ENCODE measurements at places on chromosomes 3 and 15.
A peak's percentile ranks its signal among the peaks of the same experiment; 100 is the strongest.

GRCh38 chr3:65432388-65433003, 606.2 kb downstream of the MAGI1 start:
- DNase-seq, result no peak

DNA sequence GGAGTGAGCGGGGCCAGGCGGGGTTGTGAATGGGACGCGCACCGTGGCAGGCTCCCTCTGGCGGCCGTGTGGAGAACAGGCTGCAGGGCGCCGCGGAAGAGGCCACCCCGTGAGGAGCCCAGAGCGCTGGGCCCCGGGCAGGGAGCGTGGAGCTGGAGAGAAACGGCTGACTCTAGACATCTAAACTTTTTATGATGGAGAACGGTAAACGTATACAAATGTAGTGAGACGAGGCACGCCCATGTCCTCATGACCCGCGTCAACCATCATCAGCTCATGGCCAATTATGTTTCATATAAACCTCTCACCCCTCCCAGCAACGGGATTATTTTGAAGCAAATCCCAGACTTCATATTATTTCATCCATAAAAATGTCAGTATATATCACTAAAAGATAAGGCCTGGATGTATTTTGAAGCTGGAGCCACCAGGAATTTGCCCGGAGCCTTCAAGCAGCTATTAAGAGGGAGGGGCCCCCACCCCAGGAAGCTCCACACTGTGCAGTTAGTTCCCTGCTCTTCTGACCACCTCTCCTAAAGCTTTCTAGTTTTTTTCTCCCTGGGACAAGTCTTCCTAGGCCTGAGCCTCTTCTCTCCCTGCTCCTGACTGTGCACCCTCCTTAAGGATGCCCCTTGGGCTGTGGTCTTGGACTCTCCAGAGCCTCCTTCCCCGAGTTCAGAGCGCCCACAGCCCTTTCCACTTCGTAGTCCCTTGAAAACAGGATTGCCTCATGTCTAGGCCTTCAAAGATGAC, 149.5 kb downstream of the SMAD6 start:
- peak; percentile 77 for DNase-seq

- DNase-seq, result peak; percentile 61
These were observed 64.7 kb downstream of the BFSP2 start for GRCh38 chr3:133464573-133464972.

GRCh38 chr15:80825361-80826030, 46.3 kb downstream of the CEMIP start:
- DNase-seq, result peak; percentile 82

DNA sequence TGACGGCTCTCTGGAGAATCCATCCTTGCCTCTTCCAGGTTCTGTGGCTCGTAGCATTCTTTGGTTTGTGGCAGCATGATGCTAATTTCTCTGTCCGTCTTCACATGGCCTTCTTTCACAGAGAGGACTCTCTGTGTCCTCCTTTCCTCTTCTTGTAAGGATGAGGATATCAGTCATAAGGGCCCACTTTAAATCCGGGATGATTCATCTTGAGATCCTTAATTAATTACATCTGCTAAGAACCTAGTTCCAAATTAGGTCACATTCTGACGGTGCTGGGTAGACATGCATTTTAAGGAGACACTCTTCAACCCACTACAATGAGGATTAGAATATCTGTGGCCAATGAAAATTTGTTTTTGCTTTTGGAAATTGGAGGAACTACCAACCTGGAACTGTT, 15.7 kb upstream of the GXYLT2 start:
- peak; percentile 93 for DNase-seq

- no peak for DNase-seq
These were observed 15.4 kb upstream of the ISLR start for GRCh38 chr15:74157868-74158827.

- DNase-seq, result no peak
These were observed 24.1 kb downstream of the WDR48 start for GRCh38 chr3:39075910-39076309.

- DNase-seq, result peak; percentile 91
These were observed 79.4 kb downstream of the SMAD3 start for GRCh38 chr15:67144609-67145311.

DNA sequence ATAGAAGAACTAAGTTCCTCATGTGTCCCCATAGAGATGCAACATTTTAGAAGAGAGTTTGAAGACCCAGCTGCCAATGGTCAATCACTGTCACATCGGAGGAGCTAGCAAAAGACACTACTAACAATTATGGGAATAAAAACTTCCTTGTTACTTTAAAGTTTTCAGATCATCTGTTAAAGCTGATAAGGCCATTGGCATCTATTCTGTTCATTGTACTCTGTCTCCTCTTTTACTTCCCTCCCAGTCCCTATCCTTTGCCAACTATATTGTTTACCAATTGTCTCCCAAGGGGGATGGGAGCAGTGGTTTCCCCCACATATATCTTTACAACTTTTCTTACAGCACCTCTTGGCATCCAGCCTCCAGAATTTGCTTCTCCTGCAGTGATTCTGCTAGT, 81.0 kb downstream of the FAM174B start:
- no peak for DNase-seq

DNA sequence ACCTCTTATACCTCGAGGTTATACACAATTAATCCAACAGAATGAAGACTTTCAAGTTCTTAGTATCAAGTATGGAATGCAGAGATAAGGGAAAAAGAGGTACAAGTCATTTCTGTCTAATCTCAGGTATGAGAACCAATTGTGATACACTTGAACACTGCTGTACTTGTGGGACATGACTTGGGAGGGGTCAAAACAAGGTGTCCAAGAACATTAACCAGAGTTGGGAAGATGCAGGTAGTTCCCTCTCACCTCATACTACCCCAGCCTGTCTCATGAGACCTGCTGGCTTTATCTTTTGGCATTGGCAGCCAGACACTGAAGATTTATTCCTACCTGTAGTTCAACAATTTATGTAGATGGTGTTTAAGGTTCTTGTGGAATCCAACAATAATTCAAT, 209.7 kb downstream of the NR1D2 start:
- DNase-seq, result no peak

DNA sequence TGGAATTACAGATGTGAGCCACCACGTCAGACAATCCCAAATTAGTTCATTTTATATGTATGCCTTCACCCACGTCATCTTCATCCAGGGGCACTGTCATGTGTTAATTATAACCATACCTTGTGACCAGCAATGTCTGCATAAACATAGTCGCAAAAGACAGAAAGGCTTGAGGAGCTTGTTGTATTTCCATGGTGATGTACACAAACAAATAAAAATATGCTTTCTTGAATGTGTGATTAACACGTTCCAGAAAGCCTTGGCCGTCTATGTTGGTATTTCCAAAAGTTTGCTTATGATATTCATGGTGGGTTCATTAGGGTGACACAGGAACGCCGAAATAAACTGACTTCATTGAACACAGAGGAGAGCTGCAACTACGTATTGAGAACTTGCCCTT, 524.7 kb upstream of the ZNF717 start:
- DNase-seq, result peak; percentile 13

DNA sequence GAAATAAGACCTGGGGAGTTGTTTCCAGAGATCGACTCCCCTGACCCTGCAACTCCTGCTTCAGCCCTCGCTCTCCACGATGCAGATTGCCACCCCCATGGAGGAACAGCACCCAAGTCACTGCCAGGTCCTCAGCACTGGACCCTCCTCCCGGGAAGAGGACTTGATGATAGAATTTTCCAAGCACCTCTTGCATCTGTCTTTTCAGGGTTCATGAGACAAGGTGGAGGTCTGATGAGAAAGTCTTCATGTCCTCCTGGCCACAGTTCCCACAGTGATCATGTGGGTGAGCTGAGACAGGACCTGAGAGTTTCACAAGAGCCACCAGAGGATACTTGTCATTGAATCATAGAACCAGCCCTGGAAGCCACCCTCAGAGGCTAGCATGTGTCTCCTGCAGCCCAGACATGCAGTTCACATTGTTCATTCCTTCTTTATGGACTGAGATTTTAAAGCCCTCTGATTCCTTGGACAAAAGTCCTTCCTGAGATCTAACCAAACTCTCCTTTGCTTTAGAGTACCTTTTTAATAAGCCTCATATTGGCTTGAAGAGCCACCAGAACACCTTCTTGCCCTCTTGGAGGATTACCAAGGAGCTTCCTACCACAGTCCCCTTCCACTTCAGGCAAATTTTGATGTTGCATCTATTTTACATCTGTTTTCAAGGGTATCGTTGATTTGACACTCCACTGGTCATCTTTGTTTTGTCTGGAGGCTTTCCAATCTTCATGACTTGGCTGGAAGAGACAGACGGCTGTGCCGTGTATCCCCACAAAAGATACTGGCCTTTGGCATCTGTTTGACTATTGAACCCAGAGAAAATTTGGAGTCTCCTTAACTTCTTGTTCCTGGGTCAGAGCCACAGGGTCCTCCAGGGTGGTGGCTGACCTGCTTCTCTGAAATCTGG, 224.8 kb upstream of the BHLHE40 start:
- no peak for DNase-seq

- no peak for DNase-seq
These were observed 252.5 kb upstream of the TGFBR2 start for GRCh38 chr3:30353711-30354467.

- no peak for DNase-seq
These were observed 102.4 kb upstream of the LRIG1 start for GRCh38 chr3:66603151-66603611.

DNA sequence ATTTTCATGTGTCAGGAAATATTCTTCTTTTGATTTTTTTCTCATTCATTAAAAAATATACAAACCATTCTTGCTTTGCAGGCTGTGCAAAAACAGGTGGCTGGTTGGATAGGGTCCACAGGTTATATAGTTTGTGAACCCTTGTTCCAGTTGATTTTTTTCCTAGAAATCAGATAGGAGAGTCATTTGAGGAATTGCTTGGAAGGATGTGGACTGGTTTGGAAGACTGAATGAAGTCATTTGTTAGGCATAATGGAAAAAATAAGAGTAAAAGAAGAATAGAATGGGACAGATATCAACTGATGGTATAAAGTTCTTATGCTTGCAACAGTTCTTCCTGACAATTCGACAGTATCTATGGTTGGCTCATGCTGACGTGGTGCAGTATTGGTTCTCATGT, 189.4 kb downstream of the PTPRG start:
- DNase-seq, result no peak

- DNase-seq, result peak; percentile 95
These were observed 282.0 kb upstream of the VEPH1 start for GRCh38 chr3:157785102-157785826.

- DNase-seq, result no peak
These were observed 2.5 kb upstream of the CTNNB1 start for GRCh38 chr3:41196499-41197410.

- DNase-seq, result no peak
These were observed 7.9 kb downstream of the NBEAL2 start for GRCh38 chr3:46987319-46987742.

GRCh38 chr3:128021768-128022372, 30.4 kb upstream of the SEC61A1 start:
- no peak for DNase-seq

- peak; percentile 81 for DNase-seq
These were observed 83.8 kb upstream of the PPIB start for GRCh38 chr15:64246364-64247189.

- no peak for DNase-seq
These were observed 30.3 kb downstream of the TPRA1 start for GRCh38 chr3:127560051-127560787.

DNA sequence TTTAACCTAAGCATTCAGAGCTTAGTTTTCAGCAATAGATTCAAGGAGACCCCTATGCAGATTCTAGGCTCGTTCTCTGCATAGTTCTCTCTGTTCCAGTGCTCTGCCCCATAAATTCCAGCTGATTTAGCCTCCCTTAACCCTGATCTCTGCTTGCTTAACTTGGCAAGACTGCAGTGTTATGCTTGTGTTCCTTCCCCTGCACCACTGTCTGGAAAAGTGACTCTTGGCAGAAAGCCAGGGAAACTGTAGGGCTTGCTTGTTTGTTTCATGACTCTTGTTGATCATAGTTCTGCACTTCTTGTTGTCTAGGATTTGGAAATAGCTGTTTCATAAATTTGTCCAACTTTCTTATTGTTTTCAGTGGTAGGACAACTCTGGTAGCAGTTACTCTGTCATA, 40.1 kb downstream of the ANAPC13 start:
- peak; percentile 81 for DNase-seq

DNA sequence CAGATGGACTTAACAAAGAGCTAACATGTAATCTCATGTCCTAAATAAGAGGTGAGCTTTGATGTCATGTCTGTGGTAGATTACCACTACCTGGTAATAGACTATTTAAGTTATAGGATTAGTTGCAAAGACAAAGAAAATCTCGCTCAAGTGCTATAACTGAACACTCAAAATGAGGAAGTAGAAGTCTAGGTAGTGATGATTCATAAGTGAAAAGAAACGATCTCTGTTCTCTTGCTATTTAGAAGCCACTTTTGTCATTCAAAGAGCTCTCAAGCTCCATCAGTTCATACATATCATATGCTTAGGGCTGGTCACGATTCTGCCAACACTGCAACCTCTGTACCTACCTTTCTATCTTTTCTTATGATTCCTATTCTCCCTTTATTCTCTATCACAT, 110.9 kb downstream of the EDEM1 start:
- no peak for DNase-seq

- no peak for DNase-seq
These were observed 2.6 kb downstream of the ITIH1 start for GRCh38 chr3:52779837-52780585.

DNA sequence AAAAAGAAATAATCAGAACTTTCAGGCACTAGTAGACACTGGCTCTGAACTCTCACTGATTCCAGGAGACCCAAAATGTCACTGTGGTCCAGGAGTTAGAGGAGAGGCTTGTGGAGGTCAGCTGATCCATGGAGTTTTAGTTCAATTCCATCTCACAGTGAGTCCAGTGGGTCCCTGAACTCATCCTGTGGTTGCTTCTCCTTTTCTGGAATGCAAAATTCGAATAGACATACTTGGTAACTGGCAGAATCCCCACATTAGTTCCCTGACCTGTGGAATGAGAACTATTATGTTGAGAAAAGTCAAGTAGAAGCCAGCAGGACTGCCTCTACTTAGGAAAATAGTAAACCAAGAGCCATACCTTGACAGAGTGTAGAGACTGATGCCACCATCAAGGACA, 87.3 kb upstream of the OXTR start:
- peak; percentile 89 for DNase-seq

DNA sequence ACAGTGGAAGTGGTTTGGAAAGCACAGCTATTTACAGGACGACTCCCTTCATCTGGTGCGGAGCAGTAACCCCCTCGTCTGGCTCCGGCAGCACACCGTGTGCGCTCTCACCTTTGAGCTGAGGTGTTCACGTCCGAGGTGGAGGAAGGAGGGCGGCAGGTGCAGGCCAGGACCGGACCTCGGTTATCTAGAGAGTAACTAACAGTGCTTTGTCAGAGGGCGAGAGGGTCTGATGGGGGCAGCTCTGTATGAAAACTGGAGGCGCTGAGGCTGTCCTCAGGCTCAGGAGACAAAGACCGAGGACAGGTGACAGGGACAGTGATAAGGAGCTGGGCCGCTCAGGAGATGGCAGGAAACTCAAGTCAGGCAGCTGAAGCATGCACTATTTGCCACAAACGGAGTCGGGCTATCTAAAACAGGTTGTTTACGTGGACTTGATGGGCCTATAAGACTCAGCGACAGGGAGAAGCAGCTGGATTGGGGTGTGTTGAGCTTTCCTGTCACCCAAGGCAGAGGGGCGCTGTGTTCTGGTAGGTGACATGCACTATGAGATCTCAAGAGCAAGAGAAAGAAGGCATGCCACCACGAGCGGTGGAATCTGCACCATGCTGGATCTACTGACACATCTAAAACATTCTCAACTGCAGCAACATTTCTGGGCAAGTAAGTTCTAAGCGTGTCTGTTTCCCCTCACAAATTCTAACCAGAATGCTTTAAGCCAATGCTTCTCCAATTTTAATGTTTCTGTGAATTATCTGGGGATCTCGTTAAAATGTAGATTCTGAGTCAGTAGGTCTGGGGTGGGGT, 155.2 kb downstream of the XXYLT1 start:
- DNase-seq, result no peak

- no peak for DNase-seq
These were observed 65.2 kb upstream of the UBE2E1 start for GRCh38 chr3:23740517-23740965.

Data from AG10803 (cell line).